Fibroblast of the conjunctiva (primary cell): ENCODE measurements at places on chromosomes 6 and 20.
A peak's percentile ranks its signal among the peaks of the same experiment; 100 is the strongest.

- DNase-seq: no peak
Measured at GRCh38 chr20:12847872-12848271, 160.9 kb upstream of the SPTLC3 start.

- DNase-seq: no peak
Measured at GRCh38 chr6:43496370-43497128, 13.6 kb downstream of the LRRC73 start.

GRCh38 chr20:25309395-25310267 lies 61.7 kb downstream of the PYGB start:
- DNase-seq: peak; percentile 74

DNA sequence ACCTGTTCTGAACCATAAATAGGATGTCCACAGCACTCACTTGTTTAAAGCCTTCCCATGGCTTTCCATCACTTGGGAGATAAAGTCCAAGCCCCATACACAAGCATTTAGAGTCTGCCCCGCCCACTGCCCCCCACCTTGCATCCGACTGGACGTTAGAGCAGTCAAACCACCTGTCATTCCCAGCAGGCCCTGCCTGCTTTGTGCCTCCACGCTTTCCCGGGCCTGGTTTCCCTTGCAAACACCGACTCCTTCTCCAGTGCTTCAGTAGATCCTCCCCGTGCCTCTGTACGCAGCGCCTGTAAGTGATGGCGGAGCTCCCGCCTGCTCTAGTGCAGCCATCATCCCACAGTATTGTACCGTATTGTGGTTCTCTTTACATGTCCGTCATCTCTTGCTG lies 38.3 kb upstream of the INSM1 start:
- no peak for DNase-seq

DNA sequence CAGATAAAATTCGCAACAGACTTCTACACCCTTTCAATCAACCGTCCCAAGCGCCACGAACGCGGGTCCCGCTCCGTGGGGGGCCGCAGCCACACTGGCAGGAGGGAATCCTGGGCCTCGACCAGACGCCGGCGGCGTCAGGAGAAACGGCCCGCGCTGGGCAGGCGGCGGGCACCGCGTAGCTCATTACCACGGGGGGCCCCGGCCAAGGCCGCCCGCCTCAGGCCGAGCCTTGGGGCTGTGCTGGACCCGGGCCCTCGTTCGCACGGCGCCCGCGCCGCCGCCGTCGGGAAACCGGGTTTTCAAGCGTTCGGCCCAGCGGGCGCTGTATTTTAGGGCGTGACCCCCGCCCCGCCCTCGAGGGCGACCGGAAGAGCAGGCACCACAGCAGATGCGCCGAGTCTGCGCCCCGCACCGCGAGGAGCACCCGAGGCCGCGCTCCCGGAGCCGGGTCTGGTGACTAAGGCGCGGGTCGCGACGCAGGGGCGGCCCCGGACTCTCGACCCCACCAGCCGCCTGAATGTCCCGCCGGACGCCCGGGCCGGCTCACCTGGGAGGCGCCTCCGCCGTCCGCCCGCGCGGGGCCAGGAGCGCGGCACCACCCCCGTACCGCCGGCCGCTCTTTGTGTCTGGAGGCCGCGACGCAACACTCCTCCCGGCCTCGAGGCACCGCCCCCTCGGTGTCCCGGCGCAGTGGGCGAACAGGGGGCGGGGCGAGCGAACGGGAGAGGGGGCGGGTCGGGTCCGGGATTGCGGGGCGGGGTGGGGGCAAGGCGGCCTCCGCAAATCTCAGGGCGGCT lies at the start of gene NINL:
Gene NINL (minus strand): TSS at position 627 of the 800 bp plus-strand sequence. CDS start 58,944 bp downstream, outside the sequence.
- DNase-seq: no peak

DNA sequence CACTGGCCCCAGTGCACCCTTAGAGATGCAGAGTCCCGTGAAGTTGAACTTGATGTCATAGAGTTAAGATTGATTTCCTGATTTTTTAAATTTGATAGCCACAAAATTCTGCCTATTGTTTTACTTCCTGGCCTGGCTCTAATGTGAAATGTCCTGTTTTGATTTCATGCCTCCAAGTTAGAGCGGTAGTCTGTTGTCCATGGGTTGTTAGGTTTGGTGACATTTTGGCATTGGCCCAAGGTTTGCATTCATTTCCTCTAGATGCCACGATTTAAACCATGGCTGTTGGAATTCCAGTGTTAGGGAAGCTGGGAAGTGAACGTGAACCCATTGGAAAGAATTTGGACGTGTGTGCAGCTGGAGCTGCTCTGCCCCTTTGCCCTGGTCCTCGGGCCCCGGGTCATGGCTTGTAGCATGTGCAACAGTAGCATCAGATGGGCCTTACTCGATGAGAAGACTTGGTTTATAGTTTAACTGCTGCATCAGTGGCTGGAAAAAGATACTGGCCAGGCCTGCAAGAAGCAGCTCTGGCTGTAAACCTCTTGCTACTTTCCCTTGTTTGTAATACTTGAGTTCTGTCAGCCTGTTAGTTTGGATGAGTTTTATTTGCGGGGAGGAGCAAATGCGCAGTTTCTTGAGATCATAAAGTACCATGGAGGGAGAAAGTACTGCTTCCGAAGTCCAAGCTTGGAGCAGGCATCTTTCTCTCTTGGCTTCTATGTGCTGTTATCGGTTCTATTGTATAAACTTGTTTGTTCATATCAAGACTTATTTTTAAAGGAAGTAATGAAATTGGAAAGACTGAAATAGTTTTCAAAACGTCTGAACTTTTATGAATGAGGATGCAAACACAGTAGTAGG lies 121.4 kb upstream of the CLDN20 start:
- DNase-seq: no peak

DNA sequence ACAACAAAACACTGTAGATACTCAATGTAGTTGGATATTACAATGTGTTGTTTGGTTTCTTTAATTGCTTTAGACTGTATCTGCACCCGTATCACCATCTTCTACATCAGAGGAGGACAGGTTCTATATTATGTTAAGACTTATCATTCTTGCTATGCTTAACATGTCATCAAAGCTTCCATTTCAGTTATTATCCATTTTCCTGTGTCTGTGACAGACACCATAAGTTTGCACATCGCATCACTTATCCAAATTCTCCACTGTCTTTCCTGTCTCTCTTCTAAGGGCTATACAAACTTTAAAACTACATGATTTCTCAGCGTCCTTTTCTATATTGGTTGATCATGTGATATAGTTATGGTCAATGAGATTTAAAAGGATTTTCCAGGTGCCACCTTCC lies 719.0 kb downstream of the TBC1D32 start:
- no peak for DNase-seq

- no peak for DNase-seq
Measured at GRCh38 chr20:60297649-60298048, 339.4 kb downstream of the CDH26 start.

GRCh38 chr6:137361701-137362100 lies 132.5 kb downstream of the OLIG3 start:
- no peak for DNase-seq

- DNase-seq: no peak
Measured at GRCh38 chr20:16272780-16273360, 300.4 kb downstream of the KIF16B start.

DNA sequence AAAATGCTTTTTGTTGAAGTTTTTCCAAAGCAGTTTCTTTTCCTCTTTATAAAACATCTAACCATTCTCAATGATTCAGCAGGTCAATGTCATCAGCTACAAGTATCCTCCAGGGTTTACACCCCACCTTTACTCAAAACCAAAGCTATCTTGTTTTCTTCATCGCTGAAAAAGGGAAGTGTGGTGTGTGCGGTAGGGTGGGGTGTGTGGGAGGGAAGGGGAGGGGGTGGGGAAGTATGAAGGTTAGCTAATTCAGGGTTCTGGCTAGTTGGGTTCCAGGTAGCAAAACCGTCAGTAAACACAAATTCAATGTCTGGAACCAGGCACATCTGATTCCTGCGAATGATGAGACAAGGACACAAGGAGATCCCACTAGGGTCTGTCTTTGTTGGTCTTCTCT lies 189.6 kb downstream of the GJA10 start:
- no peak for DNase-seq

GRCh38 chr6:169427856-169428255 lies 174.2 kb upstream of the THBS2 start:
- peak; percentile 57 for DNase-seq

DNA sequence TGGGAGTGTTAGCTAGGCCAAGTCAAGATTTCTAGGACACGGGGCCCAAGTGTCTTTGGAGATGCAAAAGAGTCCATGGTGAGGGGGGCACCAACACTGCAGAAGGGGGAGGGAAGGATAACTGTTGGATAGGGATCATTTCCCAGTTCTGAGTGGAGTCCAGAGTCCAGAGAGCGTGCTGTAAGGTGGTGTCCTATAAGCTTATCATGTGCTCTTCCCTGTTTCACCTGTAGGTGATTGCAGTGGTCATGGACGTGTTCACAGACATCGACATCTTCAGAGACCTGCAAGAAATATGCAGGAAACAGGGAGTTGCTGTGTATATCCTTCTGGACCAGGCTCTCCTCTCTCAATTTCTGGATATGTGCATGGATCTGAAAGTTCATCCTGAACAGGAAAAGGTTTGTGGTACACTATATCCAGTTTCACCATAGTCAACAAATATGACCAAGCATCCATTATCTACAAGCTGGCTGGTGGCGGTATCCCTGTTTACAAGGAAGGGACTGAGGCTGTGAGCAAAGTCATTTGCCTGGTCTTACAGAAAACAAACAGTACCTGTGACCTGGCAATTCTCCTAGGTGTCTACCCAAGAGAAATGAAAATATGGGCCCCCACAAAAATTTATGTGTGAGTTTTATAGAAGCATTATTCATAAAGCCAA lies 15.6 kb downstream of the FAM83D start:
- no peak for DNase-seq

DNA sequence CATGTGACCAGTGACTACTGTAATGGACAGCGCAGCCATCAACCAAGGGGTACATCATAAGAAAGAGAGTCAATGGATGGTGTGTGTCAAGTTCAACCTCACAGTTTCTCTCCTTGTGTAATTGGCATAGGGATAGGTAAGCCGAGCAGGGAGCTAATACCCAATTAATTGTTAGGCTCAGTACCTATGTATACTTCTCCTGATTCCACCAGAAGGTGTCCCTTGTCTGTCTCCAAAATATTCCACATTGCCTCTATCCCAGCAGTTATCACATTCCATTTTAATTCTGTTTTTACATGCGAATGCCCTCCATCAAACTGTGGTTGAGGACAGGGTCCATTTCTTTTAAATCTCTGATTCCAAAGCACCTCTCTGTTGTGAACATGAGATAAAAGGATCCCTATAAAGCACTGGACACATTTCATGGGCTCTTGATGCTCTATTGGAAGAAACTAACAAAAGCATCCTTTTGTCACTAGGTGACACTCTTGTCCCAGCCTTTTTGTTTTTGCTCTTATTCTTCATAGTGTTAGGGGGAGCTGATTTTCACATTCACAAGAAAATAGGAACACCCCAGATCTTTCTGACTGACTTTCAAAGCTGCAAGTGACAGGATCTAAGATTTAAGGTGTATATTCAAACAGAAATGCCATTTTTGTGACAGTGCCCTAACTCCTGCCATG lies 38.9 kb downstream of the FBXO9 start:
- no peak for DNase-seq

DNA sequence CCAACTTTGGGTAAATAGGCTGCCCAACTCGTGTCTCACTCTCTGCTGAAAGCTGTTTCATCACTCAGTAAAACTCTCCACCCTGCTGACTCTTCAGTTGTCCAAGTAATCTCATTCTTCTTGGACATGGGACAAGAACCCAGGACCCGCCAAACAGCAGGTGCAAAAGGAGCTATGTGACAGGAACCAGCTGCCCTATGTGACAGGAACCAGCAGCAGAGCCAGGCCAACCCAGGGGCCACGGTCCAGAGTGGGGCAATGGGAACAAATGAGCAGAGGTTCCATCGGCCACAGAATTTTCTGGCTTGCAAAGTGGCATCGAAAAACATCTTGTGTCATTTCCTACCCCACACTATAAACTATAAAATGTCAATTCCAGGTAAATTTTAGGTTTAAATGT lies 56.5 kb downstream of the MOXD1 start:
- DNase-seq: no peak

- peak; percentile 77 for DNase-seq
Measured at GRCh38 chr6:163427498-163428254, 13.2 kb downstream of the QKI start.

- no peak for DNase-seq
Measured at GRCh38 chr6:112851146-112851545, 504.0 kb downstream of the RFPL4B start.

GRCh38 chr6:158768436-158768835 lies 50.7 kb downstream of the EZR start:
- no peak for DNase-seq

DNA sequence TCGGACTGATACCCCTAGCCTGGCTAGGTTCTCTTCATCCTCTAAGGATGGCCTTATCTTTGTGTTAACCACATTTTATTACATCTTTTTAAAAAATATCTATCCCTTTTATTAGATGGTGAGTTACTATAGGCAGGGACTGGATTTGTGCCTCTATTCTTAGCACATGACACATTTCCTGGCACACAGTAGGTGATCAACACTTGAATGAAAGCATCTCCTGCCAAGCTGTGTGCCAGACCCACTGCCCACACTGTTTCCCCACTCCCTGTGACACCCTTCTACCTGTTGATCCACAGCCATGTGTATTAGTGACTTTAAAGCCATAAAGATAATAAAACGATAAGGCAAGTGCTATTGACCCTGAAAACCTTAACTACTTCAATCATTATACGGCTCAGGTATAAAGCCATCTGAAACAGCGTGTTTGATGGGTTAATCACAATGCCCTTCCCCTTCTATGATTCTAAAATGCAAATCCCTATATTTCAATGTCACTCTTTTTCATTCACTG lies 73.6 kb downstream of the MYLK4 start:
- no peak for DNase-seq

DNA sequence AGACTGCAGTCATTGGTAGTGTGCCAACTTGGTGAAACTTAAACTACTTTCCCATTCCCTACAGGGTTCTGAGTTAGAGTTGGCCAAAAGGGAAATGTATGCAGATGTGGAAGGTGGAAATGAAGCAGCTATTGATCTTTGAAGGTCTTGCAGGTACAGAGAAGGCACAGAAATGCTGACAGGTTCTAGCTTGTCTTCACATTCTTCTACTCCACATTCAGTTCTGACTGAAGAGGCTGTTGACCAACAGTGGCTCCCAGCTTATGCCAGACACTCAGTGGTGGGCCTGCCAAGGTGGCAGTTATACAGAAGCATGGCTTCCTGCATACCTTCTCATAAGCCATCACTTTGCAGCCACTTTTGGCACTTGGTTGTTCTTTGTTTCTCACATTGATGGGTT lies 423.9 kb downstream of the CDC5L start:
- DNase-seq: no peak

GRCh38 chr6:110561696-110562095 lies 85.3 kb upstream of the SLC22A16 start:
- no peak for DNase-seq

- DNase-seq: no peak
Measured at GRCh38 chr20:58570204-58570859, 55.1 kb upstream of the APCDD1L start.

- no peak for DNase-seq
Measured at GRCh38 chr20:44072384-44072783, 114.6 kb downstream of the JPH2 start.

GRCh38 chr6:156791320-156791850 lies 14.2 kb downstream of the ARID1B start:
- peak; percentile 56 for DNase-seq

DNA sequence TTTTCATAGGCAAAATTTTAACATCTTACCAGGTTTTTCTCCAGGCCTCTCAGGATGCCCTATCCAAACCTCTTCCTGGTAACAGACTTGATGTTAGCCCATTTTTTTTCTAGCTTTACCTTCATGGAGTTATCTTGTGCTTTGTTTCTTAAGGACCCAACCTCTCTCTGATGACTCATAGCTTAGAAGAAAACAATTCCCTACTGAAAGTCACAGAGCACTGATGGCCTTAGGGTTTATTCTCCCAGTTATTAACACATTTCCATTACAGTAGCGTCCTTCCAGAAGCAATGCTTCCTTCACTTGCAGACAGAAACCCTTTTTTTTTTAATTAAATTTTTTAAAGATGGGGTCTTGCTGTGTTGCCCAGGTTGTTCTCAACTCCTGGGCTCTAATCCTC lies 79.4 kb downstream of the IYD start:
- DNase-seq: no peak
